ENCODE measurements at places on chromosomes 2 and 18.

DNA sequence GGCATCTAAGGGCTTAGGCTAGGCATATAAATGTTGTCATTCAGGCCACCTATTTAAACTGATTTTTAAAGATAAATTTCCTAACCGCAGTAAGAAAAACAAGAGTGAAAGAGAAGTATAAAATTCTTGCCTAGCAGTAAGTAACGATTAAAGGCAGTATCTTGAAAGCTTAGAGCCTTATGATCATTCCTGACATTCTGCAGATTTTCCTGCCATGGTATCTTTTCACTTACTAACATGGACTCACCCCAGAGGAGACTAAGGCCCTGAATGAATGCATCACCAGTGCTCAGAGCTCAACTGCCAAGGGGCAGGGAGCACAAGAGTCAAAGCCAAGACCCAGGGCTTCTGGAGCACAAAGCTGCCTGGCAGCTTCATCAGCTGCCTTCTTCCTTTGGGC lies 133.1 kb downstream of the GCA start:
- DNase-seq: no peak

GRCh38 chr2:11004199-11004598 lies 92.5 kb downstream of the KCNF1 start:
- no peak for DNase-seq

DNA sequence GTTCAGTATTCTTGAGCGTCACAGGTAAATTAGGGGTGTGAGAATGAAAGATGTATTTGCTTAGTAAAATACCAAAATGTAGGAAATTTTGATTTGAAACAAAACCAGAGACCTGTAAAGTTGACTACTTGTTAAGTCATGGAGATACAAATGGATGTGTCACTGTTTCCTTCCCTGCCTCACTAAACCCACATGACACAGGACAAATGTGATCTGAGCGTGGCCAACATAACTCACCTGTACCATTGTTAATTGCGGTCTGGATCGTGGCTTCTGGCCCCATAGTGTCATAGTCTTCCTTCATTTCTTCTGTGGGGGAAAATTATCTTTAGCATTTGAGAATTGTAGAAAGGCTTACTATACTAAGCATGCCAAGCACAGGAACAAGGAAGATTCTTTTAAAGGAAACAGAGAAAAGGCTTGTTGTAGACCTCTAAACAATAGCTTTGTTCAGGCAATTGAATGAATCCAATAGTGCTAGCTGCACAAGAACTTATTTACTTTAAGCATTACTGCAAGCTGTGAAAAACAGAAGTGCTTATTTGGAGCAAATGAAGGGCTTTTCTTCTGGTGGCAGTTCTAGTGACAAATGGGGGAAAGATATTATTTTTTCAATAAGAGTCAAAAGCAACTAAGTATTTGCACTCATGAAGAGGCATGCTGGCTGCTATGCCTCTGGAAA lies 95.2 kb downstream of the ZEB2 start:
- DNase-seq: no peak

DNA sequence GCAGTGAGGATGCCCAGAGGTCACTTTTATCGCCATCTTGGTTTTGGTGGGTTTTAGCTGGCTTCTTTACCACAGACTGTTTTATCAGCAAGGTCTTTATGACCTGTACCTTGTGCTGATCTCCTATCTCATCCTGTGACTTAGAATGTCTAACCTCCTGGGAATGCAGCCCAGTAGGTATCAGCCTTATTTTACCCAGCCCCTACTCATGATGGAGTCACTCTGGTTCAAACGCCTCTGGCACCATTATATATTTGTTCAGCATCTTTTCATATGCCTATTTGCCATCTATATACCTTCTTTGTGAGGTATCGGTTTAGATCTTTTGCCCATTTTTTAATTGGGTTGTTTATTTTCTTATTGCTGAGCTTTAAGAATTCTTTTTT lies 7.2 kb upstream of the CCNT2 start:
- no peak for DNase-seq

DNA sequence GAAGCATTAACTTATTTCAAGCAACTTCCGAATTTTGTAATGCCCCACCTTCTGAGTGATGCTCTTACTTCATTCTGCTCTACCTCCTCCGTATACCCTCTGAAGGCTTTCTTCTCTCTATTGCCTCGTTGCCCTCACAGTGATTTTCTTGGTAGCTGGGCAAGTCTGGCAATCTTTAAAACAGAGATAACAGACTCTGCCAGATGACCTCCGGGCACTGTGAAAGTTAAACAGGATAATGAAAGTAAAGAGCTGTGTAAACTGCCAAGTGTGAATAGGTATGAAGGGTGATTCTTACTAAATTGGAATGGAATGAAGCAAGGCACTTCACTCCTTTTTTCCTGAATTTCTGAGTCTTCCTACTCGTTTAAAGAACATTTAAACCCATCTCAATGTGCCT lies 207.3 kb upstream of the GYPC start:
- no peak for DNase-seq

- DNase-seq: no peak
Measured at GRCh38 chr2:218859556-218859987, at the start of gene WNT6. Gene WNT6, plus strand, starts transcription at chr2:218859805. Its CDS starts 233 bp downstream, at chr2:218860038.

DNA sequence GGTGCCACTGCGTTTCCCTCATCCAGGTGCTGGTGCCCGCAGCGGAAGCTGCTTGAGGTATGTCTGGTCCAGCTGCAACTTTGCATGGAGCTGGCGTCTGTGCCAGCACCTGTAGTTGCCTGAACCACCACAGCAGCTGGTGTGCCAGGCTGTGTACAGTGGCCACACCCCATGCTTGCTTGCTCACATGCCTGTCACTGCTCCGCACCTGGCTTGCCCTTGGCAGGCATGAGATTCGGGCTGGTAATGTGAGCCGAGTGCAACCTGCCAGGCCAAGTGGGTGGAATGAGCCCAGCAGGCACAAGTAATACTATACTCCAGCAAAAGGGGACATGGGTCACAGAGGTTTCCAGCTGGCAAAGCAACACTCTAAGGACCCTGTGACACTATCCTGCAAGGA lies 1123.3 kb upstream of the ACVR2A start:
- DNase-seq: no peak

GRCh38 chr2:55771612-55772011 lies 78.0 kb upstream of the PNPT1 start:
- DNase-seq: peak; percentile 9

DNA sequence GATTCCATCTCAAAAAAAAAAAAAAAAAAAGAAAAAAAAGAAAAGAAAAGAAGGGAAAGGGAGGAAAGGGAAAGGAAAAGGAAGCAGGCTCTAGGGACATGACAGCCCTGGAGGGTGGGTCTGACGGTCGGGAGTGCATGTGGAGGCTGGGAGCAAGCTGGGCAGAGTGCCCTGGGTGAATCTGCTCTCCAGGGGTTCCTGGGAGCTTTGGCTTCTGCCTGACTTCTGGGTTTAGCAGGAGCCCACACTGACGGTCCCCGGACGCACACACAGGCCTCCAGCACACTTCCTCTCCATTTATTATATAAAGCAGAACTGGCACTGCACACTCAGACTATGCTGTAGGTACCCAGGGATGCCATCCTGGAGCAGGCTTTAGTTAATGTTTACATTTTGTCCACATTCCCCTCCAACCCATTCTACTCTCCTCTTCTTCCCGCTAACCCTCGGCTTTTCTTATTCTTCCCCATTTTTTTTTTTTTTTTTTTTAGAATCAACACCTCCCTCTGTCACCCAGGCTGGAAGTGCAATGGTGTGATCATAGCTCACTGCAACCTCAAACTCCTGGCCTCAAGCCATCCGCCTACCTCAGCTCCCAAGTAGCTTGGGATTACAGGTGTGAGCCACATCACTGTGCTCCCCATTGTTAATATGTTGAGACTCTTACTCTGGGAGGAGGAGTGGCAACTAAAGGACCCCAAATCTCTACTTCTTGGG lies 151.1 kb upstream of the SLC1A4 start:
- DNase-seq: no peak

DNA sequence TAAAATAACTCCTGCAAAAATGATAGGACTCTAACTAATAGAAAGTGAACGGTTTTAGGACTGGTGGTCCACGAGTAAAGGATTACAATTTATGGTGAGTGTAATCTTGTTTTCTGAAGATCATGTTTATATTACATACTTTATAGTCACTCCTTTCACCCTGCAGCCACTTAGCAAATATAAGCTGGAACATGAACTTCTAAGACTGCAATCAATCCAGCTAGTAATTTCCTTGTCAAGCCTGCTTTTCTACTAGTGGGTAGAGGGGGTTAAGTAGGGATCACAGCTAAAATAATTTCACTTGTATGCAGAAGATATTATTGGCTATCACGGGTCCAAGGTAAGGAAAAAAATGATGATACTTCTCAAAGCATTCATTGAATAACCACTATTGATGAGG lies 125.5 kb upstream of the NETO1 start:
- DNase-seq: no peak

DNA sequence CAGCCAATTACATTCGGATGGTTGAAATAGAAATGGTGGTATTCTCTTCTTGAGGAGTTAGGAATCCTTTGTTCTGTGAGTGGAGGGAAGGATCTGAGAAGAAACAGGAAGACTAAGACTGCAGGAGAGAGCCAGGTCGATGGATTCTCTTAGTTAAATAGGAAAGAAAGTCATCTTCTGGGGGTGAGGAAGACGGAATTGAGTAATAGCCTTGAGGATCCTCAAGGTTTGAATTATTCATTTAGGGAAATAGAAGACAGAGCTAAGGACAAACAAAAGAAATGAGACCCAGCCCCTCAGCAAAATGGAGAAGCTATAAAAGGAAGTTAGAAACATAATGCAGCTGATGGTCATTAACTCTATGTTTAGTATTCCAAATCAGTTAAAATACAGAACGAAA lies 1.8 kb downstream of the LAPTM4A start:
- no peak for DNase-seq

GRCh38 chr18:63137999-63138435 lies 181.6 kb downstream of the BCL2 start:
- no peak for DNase-seq

Data from hindlimb muscle (tissue), 1 donor.